Stimulated activated CD4-positive, alpha-beta T cell treated with anti-CD3 and anti-CD28 coated beads, TNF-alpha, amount 100 ng/mL, for 4 hours (primary cell): ENCODE measurements at places on chromosomes 5 and 9.

DNA sequence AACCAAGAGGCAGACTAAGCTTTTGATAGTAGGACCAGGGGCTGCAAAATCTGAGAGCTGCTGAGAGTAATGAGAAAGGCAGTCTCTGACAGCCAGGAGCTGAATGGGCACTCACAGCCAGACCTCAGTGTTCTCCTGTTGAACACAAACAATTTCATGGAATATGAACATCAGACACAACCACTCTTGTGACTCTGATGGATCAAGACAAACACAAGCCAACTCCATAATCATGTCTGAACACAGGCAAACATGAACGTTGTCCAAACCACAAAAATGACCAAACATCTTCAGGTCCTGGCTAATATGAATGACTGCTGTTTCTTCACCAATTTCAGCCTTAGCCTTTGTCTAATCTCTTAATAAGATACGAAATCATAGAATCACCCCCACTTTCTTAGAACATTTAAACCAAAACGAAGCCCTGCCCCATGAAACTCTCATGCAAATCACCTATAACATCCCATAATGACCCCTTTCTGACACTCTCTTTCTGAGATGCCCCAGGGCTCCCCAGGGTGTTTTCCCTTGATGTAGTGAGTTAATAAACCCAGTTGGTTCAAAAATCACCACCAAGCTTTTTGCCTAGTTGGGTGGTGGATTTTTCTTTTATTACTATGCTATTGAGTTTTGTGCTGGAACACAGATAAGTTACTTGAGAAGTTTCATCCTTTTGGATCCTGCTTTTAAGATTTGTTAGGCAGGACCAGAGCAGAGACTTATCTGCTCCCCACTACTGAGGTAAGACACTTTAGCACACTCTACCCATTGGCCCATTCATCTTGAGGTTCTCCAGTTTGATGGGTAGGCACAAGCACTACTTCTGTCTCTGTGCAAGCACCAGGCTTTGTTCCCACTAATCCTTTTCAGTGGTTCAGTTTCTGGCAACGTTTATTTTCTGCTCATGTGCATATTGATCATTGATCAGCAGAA lies 5.9 kb upstream of the ERAP2 start:
- DNase-seq = no peak

- no peak for DNase-seq
Measured at GRCh38 chr9:120714846-120715388, 647 bp upstream of the MEGF9 start.

GRCh38 chr9:107898761-107899160 lies 409.2 kb upstream of the KLF4 start:
- no peak for DNase-seq

- peak; percentile 33 for DNase-seq
Measured at GRCh38 chr5:140114341-140115185, 654 bp downstream of the PURA start.

GRCh38 chr9:21677387-21677786 lies 125.0 kb upstream of the MTAP start:
- no peak for DNase-seq

DNA sequence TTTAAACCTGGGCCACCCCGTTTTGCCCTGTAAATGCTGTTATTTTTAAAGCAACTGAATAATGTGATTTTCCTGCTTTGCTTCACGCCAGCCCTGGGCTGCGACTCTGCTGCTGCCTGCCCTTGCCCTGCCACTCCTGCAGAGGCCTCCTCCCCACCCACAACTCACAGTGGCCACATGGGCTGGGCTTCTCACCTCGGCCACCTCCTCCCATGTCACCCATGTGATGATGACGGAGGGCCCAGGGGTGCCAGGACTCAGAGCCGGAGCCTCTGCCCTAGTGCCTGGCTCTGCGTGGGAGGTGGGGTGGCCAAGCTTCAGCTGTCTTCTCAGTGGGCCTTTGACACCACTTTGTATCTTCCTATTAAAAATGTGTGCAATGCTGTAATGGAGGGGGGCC lies 48.1 kb upstream of the NKD2 start:
- DNase-seq = no peak

- no peak for DNase-seq
Measured at GRCh38 chr5:133866903-133867245, 101.6 kb downstream of the C5orf15 start.

DNA sequence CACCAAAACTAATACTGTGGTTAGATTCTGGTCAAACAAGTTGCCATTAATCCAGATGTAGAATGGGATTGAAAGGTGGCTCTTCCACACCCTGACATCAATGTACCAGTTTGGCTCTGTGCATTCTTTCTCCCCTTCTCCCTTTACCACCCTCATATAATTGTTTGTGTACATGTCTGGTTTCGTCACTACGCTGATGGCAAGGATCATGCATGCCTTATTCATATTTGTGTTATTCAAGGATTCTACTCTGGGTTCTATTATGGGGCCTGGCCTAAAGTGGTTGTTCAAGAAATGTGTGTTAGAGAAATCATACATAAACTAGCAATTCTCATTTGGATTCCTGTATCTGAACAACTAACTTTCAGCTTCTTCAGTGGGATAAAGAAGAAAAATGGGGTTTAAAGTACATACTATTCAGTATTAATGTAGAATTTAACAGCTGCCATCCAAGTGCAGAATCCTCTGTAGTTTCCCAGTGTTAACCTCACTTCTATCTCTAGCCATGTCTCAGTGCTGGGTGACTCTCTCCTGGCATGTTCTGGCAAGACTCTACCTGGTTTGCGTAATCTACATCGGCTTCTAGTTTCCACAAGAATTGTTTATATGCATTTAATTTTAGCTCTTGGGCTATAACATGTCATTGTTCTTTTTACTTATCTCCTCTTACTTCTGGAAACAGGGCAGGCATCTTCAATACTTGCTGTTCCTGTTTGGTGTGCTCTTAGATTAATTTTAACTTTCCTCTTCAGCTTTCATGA lies 27.9 kb upstream of the CDKN2B start:
- no peak for DNase-seq
